Activated T-helper 2 cell treated with anti-CD3 and anti-CD28 coated beads, Interferon-gamma antibody, Interleukin-2, Interleukin-4, amounts not matched to agents 10 μg/mL and 5 μg/mL and 100 μg/mL, durations not matched to agents 14 hours and 24 hours and 36 hours (primary cell): ENCODE measurements at places on chromosomes 6 and 20. TPM values are rescaled to one million over a fixed set of nuclear protein-coding genes. Genes with fewer than 3 reads are reported as not detected.

- DNase-seq, result no peak
These were observed 8.5 kb downstream of the AFDN start for GRCh38 chr6:167835260-167835659.

DNA sequence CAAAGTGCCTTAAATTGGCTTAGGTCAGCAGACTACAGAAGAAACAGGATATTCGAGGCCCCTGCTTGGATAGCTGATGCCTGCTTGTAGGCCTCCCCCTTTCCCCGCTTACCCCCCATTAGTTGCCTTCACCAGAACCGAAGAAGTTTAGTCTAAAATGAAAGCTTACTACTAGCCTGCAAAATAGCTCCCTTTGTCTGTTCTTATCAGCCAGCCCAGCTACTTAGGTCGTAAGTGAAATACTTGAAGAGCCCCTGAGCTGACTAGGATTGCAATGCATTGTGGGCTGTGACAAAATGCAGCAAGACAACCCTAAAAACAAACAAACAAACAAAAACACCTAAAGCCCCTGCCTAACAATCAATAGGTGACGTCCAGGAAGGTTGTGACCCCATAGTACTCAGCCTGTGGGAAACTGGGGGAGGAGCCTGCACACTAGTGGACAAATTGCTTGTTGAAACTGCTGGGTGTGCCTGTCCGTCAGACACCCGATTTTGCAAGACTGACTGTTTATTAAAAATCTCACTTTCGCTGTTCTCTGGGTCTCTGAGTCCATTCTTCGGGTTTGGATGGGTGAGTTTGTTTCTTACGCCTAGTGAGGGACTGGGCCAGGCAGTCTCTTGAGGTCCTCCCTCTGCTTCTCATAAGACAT is 105.0 kb upstream of the DUSP22 start:
- DNase-seq, result no peak

DNA sequence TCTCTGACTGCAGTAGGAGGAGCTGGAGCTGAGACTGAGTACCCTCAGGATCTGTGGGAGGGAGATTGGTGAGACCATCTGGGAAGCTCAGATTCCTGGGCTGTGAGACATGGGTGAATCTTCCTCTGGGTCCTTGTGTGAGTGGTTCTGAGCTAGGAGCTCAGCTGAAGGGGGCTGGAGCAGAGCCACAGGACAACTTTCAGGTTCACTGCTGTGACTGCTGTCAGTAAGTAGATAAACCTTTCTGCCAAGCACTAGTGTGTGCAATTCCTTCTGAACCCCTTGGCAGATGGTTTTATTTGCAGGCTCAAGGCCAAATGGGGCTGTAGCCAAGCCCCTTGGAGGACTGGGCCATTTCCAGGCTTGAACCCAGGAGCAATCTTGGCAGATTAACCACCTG is 49.6 kb upstream of the SNAP91 start:
- DNase-seq, result no peak

DNA sequence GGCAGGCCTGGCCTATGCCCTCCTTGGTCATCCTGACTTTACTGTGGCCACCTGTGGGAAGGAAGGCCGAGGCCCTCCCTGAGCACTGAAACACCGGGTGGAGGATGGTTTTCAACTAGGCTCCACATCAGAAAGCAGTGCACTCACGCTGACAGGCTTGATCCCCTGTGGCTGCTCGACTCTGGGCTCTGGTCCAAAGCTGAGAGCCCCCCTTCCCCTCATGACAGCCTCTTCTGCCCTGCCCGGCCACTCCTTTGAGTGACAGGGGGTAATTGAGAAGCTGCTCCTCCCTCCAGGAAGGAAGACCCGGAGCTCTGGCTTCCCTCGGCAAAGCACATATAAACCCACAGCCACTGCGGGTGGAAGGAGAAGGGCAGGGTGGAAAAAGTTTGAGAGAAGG is 43.6 kb downstream of the MUC22 start:
- DNase-seq, result no peak

GRCh38 chr20:44072384-44072783 is 114.6 kb downstream of the JPH2 start:
- DNase-seq, result no peak

GRCh38 chr6:168956884-168957730 is 296.5 kb downstream of the THBS2 start:
- no peak for DNase-seq

- DNase-seq, result no peak
These were observed 95.6 kb downstream of the OPRM1 start for GRCh38 chr6:154134471-154135147.

DNA sequence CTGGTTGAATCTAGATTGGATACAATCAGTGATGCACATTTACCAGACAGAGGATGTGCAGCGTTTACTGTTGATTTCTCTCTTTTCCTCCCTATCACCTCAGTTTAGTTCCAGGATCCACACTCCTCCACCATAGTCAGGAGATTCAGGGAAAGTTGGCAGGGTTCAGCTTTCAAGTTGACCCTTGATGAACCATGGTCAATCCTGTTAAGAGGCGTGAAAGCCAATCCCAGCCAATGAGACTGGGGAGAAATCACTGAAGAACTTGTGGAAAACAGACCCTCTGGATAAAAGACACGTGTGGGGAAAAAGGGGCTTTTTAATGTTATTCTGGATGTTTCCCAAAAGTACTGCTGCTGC is 19.2 kb upstream of the SCP2D1 start:
- DNase-seq, result no peak

DNA sequence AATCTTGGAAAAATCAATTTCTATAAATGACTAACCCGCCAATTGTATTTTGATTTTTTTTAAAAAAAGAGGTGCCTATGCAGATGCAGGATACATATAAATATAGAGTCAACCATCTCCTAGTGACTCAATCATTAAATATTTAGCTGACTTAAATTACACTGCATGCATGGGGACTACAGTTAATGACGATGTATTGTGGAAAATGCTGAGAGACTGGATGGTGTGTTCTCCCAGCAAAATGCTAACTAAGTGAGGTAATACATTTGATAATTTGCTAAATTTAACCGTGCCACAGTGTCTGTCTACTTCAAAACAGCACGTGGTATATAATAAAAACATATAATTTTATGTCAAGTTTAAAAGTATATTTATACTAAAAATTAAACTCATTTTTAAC is 341.6 kb downstream of the PRKN start:
- no peak for DNase-seq

GRCh38 chr20:23700931-23701330 is 12.1 kb upstream of the CST4 start:
- no peak for DNase-seq

DNA sequence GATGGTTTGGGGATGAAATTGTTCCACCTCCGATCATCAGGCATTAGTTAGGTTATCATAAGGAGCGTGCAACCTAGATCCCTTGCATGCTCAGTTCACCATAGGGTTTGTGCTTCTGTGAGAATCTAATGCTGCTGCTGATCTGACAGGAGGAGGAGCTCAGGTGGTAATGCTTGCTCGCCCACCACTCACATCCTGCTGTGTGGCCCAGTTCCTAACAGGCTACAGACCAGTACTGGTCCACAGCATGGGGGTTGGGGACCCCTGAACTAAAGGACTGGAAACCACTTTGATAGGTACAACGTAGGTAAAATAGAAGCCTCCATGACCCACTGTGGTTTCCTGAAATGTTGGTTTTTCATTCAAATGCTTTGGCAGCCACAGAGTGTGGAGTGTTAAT is 109.3 kb upstream of the PROKR2 start:
- no peak for DNase-seq

DNA sequence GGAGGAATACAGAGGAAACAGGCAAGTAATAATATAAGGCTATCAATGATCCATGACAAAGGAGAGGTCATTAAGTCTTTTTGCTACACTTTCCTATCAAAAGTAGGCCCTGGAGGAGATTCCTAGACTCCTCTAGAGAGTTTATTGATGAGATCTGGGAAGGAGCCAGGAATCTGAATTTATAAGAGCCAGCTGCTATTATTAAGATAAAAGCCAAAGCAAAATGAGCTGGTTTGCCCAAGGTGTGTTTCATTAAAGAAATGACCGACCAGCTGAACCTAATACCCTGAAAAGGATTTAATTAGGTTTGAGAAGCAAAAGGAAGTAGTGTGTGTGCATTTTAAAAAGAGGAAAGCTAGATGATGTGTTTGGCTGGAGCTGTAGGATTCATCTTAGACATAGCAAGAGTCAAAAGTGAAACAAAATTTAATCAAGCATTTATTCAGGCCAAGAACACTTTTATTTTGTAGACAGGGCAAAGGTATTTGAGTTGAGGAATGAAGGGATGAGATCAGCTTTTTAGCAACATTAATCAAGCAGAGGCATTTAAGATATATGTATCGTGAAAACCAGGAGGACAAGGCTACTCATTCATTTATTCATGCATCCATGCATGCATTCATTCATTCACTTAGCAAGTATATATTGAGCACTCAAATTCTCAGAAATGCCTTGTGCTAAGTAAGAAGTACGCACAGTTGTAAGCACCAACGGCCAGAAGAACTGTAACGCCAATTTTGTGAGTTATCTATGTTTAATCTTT is 43.5 kb upstream of the SCAF8 start:
- no peak for DNase-seq

GRCh38 chr6:167416676-167417430 is 92.0 kb downstream of the TTLL2 start:
- no peak for DNase-seq

GRCh38 chr20:36802326-36803222 is 29.0 kb upstream of the DSN1 start:
- no peak for DNase-seq

DNA sequence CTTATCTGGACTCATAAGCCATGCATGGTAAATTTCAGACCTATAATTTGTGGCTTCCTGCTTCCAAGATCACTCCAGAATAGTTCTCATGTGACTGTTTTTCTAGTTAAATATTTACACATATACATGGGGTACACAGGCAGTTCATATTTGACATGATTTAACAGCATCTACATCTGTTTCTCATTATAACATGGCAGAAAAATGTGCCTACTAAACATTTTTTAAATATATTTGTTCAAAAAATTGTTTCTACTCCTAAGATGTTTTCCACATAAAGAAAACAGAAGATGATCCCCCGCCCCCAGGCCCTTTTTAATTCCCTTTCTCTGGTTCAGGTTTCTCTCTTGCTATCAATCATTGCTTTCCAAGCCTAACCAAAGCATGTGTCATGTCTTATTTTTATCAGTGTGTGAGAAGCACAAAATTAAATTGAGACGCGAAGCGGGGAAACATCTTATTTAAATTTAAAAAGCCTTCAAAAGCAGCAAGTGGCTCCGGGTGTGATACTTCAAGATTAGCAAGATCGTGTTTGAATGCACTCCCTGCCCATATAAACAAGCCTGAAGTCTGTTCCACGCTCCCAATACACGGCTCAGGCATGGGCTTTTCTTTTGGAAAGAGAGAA is 37.3 kb downstream of the IPCEF1 start:
- no peak for DNase-seq

DNA sequence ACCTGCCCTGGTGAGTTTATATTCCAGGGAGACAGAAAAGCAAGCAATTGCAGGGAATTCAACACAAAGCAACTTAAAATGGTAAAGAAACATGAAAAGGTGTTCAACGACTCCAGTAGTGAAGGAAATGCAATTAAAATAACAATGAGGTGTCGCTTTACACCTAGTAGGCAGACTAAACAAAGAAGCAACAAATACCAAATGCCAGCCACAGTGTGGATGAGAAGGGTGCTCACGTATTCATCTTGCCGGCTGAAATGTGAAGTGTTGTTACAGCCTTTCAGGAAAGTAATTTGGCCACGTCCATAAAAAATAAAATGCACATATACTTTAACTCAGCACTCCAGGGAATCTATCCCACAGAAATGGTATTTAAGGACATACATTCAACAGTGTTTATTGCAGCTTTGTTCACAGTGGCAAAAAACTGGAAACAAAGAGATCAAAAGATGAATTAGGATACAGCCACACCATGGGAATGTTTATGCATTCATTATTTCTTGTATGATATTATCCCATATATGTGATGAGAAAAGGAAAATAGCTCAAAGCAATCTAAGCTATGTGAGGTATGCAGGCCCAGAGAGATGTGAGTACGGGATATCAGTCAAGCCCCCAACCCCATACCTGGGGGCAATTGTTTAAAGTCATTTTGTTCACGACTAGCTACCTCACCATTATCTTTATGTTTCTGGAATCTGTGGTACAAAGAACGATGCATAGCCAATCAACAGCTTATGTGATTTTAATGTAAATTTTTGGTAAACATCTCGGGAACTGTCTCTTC is 266.0 kb upstream of the SOX4 start:
- DNase-seq, result no peak

GRCh38 chr6:45808917-45809316 is 206.7 kb downstream of the CLIC5 start:
- DNase-seq, result no peak

EFCAB8 gene
- total RNA-seq, result 0.37 and 0.52 TPM in 2 replicates

ADGRF5 gene
- not detected in 2 replicates for total RNA-seq

PRPH2 gene
- not detected in 2 replicates for total RNA-seq

RAET1G gene
- not detected in 2 replicates for total RNA-seq

DPPA5 gene
- total RNA-seq, result not detected in 2 replicates

COL9A1 gene
- total RNA-seq, result not detected in 2 replicates

TGIF2 gene
- 44.3 and 50.6 TPM in 2 replicates for total RNA-seq

FAM83B gene
- not detected in 2 replicates for total RNA-seq

TMEM217 gene
- 4.5 and 4.8 TPM in 2 replicates for total RNA-seq

FOXF2 gene
- not detected in 2 replicates for total RNA-seq

ARFGEF3 gene
- 0.48 and 0.55 TPM in 2 replicates for total RNA-seq

NKX2-2 gene
- total RNA-seq, result not detected in 2 replicates

CDYL gene
- total RNA-seq, result 40.0 and 40.9 TPM in 2 replicates

FRK gene
- 0.02 and 0.05 TPM in 2 replicates for total RNA-seq

C6orf141 gene
- not detected in 2 replicates for total RNA-seq

MAP7 gene
- 0.94 and 1.2 TPM in 2 replicates for total RNA-seq

MICA gene
- total RNA-seq, result 5.6 and 6.0 TPM in 2 replicates

GPX5 gene
- not detected in 2 replicates for total RNA-seq

RFX6 gene
- total RNA-seq, result not detected in 2 replicates

ZC2HC1B gene
- total RNA-seq, result not detected in 2 replicates

CST3 gene
- total RNA-seq, result 0.82 and 1.5 TPM in 2 replicates
